RWPE2 (cell line): ENCODE measurements at places on chromosomes 2 and 18.

DNA sequence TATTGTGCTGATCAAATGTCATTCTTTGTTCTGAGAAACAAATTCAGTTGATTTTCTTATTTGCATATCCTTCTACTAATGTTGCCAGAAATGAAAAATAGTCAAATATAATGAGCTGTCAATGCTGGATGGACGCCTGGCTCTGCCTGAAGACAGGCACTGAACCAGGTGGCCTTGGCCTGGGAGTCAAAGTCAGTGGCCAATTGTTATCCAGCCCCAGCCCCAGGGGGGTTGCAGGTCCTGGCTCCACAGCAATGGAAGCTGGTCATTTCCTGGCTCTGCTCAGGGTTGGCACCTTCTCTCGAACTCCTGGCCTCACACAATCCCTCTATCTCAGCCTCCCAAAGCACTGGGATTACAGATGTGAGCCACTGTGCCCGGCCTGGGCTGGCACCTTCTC lies 176.8 kb upstream of the GLI2 start:
- DNase-seq = no peak
- no peaks in the 10 kb centered on the region for H3K27me3 ChIP-seq
- no peak overlapping the region for H3K27ac ChIP-seq
- no peak overlapping the region for H3K4me3 ChIP-seq

- H3K27ac ChIP-seq = peak overlapping the region; percentile 33
- no peaks in the 10 kb centered on the region for H3K4me1 ChIP-seq
- H3K4me3 ChIP-seq = no peak overlapping the region
- H3K27me3 ChIP-seq = no peaks in the 10 kb centered on the region
- no peaks in the 10 kb centered on the region for H3K36me3 ChIP-seq
Measured at GRCh38 chr2:80002568-80003157, 301.9 kb downstream of the LRRTM1 start.

DNA sequence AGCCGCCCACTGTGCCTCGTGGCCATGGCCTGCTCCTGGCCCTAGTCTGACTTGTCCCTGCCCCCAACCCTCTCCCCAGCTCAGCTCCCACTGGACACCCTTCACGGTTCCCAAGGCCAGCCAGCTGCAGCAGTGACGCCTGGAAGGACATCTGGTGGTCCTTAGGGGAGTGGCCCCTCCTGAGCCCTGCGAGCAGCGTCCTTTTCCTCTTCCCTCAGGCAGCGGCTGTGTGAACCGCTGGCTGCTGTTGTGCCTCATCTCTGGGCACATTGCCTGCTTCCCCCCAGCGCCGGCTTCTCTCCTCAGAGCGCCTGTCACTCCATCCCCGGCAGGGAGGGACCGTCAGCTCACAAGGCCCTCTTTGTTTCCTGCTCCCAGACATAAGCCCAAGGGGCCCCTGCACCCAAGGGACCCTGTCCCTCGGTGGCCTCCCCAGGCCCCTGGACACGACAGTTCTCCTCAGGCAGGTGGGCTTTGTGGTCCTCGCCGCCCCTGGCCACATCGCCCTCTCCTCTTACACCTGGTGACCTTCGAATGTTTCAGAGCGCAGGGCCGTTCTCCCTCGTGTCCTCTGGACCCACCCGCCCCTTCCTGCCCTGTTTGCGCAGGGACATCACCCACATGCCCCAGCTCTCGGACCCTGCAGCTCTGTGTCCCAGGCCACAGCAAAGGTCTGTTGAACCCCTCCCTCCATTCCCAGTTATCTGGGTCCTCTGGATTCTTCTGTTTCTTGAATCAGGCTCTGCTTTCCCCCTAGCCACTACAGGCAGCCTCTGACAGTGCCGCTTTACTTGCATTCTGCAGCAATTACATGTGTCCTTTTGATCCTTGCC lies 35.8 kb downstream of the ANO7 start:
- no peak overlapping the region for H3K4me3 ChIP-seq
- H3K27me3 ChIP-seq = no peaks in the 10 kb centered on the region
- H3K27ac ChIP-seq = peak overlapping the region; percentile 50
- H3K36me3 ChIP-seq = peaks cover 25% of the 10 kb centered on the region

DNA sequence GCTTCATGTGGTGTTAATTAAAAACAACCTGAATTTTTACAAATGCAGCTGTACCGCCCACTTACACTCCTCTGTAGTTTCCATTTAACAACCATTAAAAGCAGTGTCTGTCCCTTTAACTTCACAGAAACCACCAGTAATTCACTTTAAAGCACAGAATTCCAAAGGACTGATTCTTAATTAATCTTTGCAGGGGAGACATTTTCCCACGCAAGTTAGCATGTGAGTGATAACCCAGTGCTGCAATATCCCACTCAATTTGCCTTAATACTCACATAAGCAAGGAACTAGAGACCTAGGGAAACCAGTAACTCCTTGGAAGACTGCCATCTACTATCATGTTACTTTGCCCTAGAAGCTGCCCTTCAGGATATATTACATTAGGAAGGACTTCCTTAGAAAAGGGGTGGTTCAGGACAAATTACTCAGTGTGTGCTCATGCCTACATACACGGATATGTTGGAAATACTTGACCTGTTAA lies 102.3 kb downstream of the OSR1 start:
- no peaks in the 10 kb centered on the region for H3K36me3 ChIP-seq
- no peak overlapping the region for H3K4me3 ChIP-seq
- peaks cover 22% of the 10 kb centered on the region for H3K4me1 ChIP-seq
- H3K27me3 ChIP-seq = no peaks in the 10 kb centered on the region

DNA sequence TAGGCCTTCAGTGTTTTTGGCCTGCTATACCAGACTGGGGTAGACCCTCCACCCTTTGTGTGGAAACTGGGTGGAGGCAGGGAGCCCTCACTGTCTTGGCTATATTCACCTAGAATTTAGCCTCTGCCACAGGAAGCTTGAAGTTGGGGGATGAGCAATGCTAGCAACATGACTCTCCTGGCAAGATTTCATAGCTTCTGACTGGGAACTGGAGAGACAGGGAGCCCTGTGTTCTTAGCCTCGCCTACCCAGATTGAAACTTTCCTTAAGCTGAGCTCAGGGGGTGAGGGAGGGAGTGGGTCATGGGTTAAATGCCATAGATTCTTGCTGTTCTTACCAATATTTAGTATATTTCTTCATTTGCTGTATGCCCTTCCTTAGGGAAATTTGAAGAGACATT lies 46.8 kb upstream of the FAM98A start:
- no peaks in the 10 kb centered on the region for H3K4me1 ChIP-seq
- H3K27ac ChIP-seq = no peak overlapping the region
- no peaks in the 10 kb centered on the region for H3K36me3 ChIP-seq
- H3K4me3 ChIP-seq = no peak overlapping the region
- no peak for DNase-seq
- no peaks in the 10 kb centered on the region for H3K27me3 ChIP-seq

GRCh38 chr2:63842149-63843061 lies 709 bp downstream of the UGP2 start:
- H3K27ac ChIP-seq = peak overlapping the region; percentile 92
- peaks cover 6% of the 10 kb centered on the region for H3K36me3 ChIP-seq
- no peaks in the 10 kb centered on the region for H3K27me3 ChIP-seq
- H3K4me3 ChIP-seq = peak overlapping the region; percentile 75
- peaks cover 3% of the 10 kb centered on the region for H3K4me1 ChIP-seq
